Stimulated activated CD4-positive, alpha-beta T cell treated with anti-CD3 and anti-CD28 coated beads, Interleukin-4, amount 100 ng/mL, for 48 hours (primary cell): ENCODE measurements at places on chromosomes 1 and 21.

- DNase-seq, result no peak
Measured at GRCh38 chr1:5513846-5514526, 478.2 kb downstream of the NPHP4 start.

DNA sequence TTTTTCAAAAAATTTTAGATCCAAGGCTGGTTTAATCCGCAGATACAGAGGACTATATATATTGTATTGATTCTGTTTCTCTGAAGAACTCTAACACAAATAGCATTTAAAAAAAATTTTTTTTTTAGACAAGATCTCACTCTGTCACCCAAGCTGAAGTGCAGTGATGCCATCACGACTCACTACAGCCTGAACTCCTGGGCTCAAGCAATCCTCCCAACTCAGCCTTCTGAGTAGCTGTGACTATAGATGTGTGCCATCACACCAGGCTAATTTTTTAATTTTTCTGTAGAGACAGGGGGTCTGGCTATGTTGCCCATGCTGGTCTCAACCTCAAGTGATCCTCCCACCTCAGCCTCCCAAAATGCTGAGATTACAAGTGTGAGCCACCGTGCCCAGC lies 3.0 kb downstream of the ANKRD45 start:
- no peak for DNase-seq

DNA sequence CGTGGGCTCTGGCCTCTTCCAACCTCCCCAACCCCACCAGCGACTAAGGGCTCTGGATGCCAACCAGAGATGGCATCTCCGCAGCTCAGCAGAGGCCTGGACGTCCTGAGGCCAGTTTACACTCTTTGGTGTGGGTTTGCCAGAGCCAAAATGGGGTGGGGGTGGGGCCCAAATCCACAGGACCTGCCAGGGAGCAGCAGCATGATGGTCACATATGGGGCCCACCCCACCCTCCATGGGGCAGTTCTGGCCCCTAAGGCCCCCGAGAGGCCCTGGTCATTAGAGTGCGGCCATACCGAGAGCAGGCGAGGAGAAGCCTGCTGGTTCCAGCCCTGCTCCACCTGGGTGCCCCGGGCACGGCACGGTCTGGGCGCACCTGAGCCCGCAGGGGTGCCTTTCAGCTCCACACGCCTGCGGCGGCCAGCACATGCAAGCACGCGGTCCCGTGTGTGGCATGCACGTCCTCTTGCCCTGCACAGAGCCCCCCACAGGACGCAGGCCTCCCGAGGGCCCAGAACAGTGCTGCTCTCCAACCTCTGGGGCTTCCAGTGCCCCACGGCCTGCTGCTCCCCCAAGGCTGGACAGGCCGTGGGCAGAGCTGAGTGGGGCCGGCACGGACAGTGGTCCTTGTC lies 4.8 kb downstream of the C1QTNF12 start:
- no peak for DNase-seq

GRCh38 chr1:6581561-6582305 lies 1.9 kb downstream of the ZBTB48 start:
- DNase-seq, result no peak

DNA sequence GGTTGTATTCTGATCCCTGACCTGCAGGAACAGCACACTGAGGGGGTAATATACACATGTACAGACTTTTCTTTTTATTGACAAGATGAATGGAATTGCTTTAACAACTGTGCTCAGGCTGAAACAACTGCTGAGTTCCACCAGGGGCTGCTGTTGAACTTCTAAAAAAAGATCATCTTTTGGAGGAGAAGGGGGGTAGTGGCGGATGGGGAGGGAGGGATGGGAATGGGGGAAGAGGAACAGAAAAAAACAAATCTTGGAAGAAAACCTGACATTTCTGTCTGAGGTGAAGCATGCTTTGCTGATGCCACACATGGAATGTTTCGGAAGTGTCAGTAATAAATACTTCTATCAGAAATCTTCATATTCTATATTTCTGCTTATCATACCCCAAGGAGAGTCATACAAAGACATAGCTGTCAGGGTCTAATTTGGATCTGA lies 75.0 kb downstream of the RWDD3 start:
- no peak for DNase-seq

DNA sequence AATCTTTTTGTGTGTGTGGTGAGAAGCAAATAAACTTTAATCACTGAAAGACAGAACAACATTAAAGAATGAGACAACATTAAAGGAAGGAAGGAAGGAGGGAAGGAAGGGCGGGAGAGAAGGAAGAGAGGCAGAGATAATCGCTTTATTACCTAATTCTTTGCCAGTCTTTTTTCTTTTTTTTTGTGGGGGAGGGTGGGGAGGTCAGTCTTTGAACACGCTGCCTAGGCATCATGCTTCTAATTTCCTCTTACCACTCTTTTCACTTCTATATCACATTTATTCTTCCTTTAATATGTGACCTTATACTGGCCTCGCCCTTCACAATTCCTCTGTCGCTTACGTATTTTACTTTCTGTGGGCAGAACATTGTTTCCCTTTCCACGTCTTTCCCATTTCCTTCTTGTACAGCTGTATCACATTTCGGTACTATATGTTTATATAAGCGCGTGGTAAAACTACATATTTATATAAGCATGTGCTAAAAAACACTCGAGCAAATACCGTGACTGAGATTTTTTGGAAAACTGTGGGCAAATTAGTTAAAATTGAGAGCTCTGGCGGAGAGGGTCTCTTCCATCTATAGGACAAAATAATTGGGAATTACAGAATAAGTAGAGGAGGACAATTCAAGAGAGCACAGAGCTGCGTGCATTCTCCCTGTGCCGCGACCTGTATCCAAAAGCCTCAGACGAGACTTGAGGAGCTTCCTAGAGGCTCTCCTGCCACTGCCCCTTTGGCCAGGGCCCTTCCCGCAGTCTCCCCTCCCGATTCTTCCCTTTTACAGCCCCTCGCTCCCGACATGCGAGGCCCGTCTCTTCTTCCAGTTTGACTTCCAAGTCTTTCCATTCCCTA lies 823 bp upstream of the PRKAA2 start:
- DNase-seq, result no peak

GRCh38 chr1:65572701-65573421 lies 152.4 kb downstream of the LEPR start:
- no peak for DNase-seq

GRCh38 chr1:163106364-163106987 lies 37.3 kb downstream of the RGS4 start:
- DNase-seq, result no peak

GRCh38 chr21:36792505-36792967 lies 93.6 kb downstream of the SIM2 start:
- no peak for DNase-seq

- DNase-seq, result no peak
Measured at GRCh38 chr21:15986277-15986676, 256.5 kb downstream of the USP25 start.

- no peak for DNase-seq
Measured at GRCh38 chr1:153293480-153293775, 19.3 kb downstream of the PGLYRP3 start.

- no peak for DNase-seq
Measured at GRCh38 chr1:31584869-31585735, 8.8 kb downstream of the TINAGL1 start.

DNA sequence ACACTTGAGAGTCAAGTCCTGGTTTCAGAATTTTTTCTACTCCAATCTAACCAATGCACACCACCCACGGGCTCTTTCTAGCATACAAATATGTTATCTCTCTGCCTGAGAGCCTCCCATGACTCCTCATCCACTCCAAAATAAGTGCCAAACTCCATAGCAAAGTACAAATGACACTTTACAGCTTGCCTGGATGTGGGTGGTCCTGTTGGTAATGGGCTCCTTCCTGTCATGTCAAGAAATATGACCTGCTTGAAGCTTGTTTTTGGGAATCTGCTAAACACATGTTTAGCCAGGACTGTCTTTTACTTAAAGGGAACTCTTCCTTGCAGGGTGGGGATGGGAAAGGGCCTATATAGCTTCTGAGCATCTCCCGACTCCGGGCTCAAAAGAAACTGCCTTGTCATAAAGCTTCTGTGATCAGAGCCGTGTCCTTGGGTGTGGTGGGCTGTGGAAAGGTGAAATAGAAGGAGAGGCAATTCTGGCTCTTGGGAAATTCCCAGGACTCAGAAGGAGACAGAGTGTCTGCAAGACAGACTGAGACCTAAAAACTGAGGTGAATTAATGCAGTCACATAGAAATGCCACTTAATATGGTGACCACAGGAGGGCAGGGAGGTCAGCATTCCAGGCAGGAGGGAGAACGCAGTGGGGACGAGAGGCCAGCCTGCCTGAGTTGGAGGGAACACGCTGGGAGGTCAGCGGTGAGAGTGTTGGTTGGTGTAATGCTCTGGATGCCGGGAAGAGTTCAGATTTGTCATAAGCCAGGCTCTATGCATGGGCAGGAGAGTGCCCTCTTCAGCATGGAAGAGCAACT lies 6.1 kb upstream of the IGFN1 start:
- no peak for DNase-seq

GRCh38 chr1:159941141-159941540 lies 4.3 kb downstream of the IGSF9 start:
- no peak for DNase-seq

GRCh38 chr1:204087893-204088528 lies 15.1 kb downstream of the SOX13 start:
- no peak for DNase-seq

DNA sequence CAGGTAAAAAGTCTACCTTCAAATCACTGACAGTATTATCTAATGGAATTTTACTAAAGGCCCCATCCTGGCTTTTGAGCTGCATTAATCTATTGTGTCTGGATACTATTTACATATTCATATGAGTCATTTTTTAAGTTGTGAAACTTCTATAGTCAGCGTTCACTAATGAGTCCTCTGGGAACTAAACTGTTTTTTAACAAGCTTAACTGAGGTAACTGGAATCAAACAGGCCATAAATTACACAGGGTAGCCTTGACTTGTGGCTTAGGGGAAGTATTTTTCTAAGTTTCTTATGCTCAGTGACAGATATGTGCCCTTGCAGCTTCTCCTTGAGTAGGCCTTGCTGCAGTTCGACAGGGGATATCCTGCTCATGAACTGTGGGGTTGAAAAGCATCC lies 68.8 kb downstream of the JMJD4 start:
- no peak for DNase-seq
